ENCODE measurements at places on chromosomes 1 and 21.

GRCh38 chr1:169348383-169349036 lies 19.1 kb downstream of the NME7 start:
- no peak for DNase-seq

- DNase-seq, result no peak
Observed at GRCh38 chr1:86503406-86504136, 34.8 kb downstream of the CLCA1 start.

- no peak for DNase-seq
Observed at GRCh38 chr1:97827887-97828286, 92.9 kb downstream of the DPYD start.

DNA sequence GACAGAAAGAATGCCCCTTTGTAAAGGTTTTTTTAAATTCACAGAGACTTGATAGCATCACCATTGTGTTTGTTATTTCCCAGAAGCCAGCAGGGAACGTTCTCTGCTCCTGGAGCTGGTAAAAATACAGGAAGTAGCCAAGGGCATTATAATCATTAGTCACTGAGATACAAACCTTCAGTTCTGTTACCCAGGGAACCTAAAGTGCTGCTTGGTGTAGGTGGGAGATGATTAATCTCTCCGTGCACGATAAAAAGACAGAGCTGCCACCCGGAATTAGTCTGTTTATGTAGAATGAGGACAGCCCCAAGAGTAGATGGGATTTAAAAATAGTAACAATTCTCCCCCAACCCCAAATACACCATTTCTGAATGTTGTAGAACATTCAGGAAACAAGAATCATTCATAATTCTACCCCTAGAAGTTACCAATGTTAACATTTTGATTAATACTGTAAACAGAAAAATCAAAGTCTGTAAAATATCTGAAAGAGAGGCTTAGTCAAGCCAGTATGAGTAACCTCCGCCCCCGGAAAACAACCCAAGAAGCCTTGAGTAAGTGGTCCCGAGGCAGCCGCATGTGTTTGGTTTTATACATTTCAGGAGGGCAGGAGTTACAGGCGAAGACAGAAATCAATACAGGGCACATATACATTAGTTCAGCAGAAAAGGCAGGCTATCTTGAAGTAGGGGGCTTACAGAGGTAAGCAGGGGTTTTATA lies 45.3 kb upstream of the CTBS start:
- peak; percentile 82 for DNase-seq

DNA sequence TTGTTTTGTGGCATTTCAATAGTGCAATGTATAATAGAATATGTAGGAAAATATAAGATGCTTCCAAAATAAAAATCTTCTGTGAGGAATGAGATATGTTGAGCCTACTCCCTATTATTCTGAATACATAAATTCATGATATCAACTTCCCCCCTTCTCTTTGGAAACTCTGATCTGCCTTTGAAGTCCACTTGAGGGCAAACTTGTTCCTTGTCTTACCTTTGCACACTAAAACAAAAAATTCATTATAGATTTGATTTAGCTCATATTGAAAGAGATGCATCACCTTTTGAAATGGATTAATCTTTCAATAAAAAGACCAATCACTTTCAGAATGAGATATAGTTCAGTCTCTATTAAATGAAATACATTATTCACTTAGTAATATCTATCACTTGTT lies 580.7 kb upstream of the ADGRL4 start:
- no peak for DNase-seq

DNA sequence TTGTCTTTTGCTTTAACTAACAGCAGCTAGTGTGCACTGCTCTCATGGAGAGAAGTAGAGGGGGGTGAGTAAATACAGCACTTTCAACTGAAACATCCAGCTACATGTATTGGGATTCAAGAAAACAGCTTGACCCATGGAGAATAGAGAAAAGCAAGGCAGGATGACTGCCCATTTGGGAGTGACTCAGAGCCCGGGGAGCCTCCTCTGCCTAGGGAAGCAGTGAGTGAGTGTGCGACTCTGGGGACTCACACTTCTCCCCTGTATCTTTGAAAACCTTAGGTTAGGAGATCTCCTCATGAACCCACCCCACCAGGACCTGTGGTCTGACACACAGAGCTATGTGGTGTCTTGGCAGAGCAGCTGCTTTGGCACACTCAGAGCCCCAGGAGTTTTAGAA lies 82.0 kb upstream of the PTGFR start:
- DNase-seq, result no peak

DNA sequence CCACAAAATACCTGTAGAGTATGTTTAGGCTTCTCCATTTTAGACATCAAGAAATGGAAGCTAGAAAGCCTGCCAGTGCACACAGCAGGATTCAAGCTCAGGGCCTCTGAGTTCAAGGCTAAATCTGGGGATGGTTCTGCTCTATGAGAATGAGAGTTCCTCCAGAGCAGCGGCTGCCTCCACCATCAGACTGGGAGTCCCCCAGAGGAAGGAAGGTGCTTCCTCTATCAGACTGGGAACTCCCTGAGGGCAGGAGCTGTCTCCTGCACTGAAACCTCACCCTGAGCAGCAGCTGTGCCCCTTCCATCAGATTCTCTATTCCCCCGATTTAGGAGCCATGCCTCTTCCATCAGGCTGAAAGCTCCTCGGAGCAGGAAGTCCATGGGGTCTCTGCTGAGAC lies 20.1 kb downstream of the PLA2G5 start:
- no peak for DNase-seq

DNA sequence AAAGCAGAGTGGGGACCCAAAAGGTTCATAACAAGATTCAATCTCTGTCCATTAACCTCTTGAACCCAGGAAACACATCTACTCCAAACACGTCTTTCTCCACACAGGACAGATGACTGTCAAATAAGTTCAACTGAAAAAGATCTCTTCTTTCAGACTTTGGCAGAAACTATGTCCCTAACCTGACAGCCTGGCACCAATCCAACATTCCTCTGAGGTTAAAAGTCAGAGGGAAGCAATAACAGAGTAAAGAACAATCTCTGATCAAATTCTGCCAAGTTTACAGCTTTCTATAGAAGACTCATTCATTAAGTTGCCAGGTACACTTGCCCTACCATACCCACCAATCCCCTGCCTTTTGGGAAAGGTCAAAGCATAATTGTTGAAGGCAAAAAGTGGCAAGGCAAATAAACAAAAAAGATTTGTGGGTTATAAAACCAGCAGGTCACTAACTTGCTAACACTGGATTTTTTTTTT lies 31.9 kb downstream of the OTUD7B start:
- no peak for DNase-seq

- no peak for DNase-seq
Observed at GRCh38 chr1:225931270-225932136, 7.5 kb upstream of the PYCR2 start.

- DNase-seq, result no peak
Observed at GRCh38 chr1:23385119-23385621, 15.5 kb upstream of the ZNF436 start.

GRCh38 chr1:59468828-59469428 lies 172.0 kb downstream of the FGGY start:
- no peak for DNase-seq

DNA sequence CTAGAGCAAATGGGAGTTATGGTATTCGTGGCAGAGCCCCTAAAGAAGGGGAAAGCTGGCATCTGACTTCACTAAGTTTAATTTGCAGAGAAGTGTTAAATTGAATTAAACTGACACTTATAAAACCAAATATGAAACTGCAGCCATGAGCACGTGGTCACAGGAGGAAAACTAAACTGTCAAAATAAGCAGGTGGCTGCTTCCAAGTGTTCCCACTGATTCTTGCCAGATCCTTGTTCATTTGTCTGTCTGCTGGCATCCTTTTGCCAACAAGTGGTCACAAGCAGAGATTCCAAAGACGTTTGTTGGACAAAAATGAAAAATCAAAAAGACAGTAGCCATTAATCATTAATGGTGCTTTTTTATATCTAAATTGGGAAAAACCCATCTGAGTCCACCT lies 6.5 kb upstream of the CELA2B start:
- no peak for DNase-seq

DNA sequence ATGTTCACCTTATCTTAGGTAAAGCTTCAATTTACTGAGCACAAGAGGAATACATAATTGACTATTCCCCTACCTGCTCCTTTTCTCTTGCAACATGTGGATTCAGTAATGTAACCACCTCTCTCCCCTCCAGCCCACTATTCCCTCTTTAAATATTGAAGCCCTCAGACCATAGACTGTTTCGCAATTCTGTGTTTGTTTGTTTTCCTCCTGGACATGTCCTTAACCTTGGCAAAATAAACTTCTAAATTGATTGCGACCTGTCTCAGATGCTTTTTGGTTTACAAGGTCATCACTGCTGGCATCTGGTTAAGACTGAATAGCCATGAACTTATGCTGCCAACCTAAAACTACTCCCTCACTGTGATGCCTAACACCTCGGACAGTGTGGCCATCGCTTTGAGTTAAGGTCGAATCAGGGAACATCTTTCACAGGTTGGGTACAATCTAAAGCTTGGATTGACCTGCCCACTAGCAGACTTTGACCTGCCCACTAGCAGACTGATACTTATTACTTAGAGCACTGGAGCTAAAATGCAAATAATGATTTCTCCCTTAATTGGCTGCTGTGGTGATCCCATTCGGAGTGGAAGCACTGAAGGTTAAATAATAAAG lies 10.2 kb upstream of the CDC42BPA start:
- no peak for DNase-seq

Measured in activated effector memory CD4-positive, alpha-beta T cell treated with anti-CD3 and anti-CD28 coated beads, Interleukin-2, amount 50 U/mL, for 16 hours (primary cell).